ENCODE measurements at places on chromosomes 12 and 14.

DNA sequence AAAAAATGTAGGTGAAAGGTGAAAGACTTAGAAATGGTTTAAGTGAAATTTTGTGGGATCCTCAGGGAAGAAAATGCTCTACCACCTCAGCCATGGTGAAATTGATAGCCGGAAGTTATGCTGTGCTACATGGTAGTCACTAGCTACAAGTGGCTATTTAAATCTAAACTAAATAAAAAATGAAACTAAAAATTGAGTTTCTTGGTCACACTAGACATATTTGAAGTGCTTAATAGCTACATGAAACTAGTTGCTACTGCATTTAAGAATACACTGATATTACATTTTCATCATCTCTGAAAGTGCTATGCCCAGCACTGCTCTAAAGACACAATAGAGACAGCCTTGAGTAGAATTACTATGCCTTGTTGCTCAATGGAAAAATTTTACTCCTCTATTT, 10.3 kb upstream of the SLCO1B3 start:
- DNase-seq = no peak

DNA sequence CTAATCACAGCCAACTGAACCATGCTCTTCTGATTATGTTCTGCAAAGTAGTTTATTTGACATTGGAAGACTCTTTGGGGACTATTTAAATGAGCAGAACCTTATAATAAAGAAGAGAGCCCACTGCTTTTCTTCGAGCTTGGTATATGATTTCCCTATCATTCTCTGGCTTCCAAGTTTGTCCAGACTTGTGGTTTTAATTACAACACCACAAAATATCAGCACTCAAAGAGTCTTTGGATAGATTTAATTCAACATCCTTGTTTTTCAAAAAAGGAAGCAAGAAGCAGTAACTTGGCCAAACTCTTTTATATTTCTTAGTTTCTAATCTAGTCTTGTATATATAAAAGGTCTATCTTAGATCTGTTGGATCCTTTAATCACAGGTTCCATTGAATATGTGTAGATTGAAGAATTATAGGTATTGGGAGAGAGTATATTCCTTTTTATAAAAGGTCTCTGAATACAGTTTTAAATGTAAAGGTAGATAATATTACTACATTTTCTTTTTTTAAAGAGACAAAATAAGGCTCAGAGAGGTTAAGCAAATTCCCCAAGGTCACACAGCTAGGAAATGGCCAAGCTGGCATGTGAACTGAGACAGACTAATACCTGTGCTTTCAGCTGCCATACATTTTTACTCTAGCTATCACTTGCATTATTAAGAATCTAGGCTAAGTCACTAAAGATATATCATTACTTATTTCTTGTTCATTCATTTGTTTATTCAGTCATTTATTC, 172.8 kb downstream of the SSPN start:
- no peak for DNase-seq

DNA sequence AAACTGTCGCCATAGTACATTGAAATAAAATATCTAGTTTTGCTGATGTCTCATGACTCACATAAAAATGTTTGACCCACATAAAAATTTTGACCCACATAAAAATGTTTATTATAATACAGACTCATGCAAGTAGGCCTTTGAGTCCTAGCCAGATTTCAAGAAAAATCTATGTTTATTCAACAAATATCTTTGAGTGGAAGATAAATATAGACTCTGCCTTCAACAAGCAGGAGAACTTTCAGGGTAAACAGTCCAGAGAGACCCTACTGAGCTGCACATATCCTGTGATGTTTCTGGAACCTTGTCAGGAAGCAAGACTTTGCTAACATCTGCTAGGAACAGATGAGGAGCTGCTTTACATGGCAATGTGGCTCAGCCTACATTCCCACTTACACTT, 283.1 kb downstream of the MDGA2 start:
- no peak for DNase-seq

- DNase-seq = no peak
These were observed 26.8 kb upstream of the ADAMTS20 start for GRCh38 chr12:43578782-43579181.

- no peak for DNase-seq
These were observed 482.8 kb downstream of the MED13L start for GRCh38 chr12:115794659-115795081.

DNA sequence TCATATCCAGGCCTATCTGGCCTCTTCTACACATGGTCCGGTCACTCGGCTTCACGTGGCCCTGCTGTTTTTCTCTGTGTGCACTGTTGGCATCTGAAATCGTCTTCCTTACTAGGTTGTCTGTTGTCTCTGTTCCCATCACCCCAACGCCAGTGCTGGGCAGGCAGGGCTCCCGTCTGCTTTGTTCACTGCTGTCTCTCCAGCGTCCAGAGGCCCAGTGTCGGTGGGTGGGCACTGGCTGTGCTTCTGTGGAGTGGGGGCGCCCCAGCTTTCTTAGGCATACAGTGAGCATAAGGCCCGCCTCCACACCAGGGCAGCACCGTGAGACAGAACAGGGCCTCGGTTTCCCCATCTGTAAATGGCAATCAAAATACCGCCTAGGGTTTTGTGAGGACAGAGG, 153.1 kb downstream of the BCL11B start:
- DNase-seq = no peak

DNA sequence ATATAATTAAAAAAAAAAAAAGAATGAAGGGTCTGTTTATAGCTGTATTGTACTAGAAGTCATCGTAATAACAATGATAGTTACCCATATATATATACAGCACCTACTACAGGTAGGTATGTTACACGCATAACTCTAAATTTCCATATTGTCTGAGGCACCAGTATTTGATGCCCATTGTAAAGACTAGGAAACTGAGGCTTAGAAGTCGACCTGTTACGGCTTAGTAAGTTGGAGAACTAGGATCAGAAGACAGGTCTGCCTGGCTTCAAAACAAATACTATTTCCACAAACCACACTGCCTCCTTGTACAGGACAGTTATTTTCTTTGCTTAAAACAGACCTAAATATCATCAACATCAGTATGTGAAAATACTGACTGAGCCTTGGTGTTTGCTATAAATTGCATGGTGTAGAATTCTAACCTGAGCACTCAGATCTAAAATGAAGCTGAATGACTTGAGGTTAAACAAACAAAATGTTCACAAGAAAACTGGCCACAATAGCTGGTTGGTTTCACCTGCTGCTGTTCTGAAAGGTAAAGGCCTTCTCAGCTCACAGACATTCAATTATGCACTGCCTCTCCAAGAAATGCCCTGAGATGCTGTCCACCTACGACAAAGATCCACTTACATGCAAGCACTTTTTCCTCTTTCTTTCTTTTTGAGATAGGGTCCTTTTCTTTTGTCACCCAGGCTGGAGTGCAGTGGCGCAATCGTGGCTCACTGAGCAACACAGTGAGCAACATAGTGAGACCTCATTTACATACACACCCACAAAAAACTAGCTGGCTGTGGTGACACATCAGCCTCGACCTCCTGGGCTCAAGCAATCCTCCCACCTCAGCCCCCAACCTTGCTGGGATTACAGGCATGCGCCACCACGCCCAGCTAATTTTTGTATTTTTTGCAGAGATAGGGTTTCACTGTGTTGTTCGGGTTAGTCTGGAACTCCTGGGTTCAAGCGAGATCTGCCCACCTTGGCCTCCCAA, 35.7 kb downstream of the SSH1 start:
- DNase-seq = no peak

GRCh38 chr14:105488781-105489541, 2.1 kb upstream of the TEDC1 start:
- no peak for DNase-seq

DNA sequence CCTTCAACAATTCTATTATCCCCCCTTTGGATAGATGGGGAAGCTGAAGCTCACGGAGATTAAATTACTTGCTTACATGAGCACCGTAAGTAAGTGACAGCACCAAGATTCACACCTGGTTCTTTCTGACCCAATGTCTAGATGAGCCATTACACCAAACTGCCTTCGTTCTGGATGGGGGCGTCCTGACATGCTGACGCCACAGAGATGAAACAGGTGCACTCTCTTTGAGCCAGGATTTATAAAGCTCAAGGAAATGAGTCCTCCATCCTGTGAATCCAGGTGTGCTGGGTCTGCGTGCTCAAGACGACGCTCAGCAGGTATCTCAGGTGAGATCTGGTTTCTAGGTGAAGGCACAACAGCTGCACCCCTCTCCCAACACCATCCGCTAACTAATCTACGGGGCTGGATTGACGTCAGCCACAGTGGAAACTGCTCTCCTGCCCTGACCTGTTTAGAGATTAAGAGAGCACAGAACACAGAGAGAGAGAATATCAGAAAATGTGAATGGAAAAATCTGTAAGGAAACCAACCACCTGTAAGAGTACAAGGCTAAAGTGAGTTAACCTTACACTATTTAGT, 61.6 kb downstream of the KSR2 start:
- no peak for DNase-seq

All from activated CD4-positive, alpha-beta T cell treated with anti-CD3 and anti-CD28 coated beads for 24 hours (primary cell).